ENCODE measurements at places on chromosomes 3 and 15. TPM values are rescaled to one million over a fixed set of nuclear protein-coding genes. Genes with fewer than 3 reads are reported as not detected.

INSYN1 gene
- total RNA-seq = 10.4 TPM

CRTC3 gene
- 18.6 TPM for total RNA-seq

SLC22A14 gene
- total RNA-seq = not detected

AEN gene
- 35.9 TPM for total RNA-seq

SCN11A gene
- not detected for total RNA-seq

SEC22A gene
- 44.5 TPM for total RNA-seq

ROBO1 gene
- total RNA-seq = 31.9 TPM

Measured in GM23248 (cell line).